Right renal cortex interstitium (tissue), 3 donors: ENCODE measurements at places on chromosomes 3 and 15. TPM values are rescaled to one million over a fixed set of nuclear protein-coding genes. Genes with fewer than 3 reads are reported as not detected.

DNA sequence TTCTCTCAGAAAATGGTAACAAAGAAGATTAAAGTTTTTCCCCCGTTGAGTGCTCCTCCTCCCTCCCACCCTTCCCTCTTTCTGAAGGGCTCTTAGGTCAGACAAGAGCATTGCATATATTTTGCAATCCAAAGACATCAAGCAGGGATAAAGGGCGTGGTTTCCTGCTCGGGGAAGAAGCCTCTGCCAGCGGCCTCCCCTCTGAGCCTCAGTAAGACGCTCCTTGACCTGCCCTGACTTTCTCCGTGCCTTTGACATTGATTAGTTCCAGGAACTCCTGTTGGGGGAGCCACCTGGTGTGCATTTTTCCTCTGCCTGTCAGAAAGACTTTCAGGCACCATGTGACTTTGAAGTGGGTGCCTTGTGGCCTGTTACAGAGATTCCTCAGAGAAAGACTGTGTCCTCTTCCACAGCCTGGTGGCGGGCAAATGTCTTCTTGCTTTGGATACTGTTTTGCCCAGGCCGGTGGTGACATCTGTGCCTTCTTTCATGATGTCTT, 87.2 kb upstream of the TBL1XR1 start:
- DNase-seq: no peak

GRCh38 chr3:16070707-16071106, 103.8 kb upstream of the GALNT15 start:
- DNase-seq: no peak

The RAMAC gene
- 48.5 TPM for polyA plus RNA-seq

The FBXL22 gene
- 1.6 TPM for polyA plus RNA-seq
